ENCODE measurements at places on chromosomes 1 and 21.

DNA sequence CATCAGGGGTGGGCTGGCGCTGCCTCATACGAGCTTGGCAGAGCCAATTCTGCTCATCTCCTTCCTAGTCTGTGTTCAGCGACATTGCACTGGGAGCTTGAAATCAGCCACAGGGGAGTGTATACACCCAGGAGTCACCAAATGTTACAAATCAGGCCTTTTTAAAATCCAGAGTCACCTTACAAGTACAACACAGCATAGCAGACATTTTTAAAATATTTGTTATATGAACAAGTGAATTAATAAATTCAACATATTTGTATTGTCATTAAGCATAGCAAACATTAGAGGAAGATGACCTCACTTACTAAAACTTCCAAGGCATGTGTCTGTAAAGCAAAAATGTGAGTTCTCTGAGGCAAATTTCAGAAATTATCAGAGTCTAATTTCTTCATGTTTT, 210.0 kb downstream of the HLX start:
- no peak for DNase-seq

GRCh38 chr1:115113766-115114165, 24.5 kb upstream of the TSPAN2 start:
- DNase-seq = no peak

GRCh38 chr1:242828828-242829227, 304.3 kb upstream of the PLD5 start:
- no peak for DNase-seq

DNA sequence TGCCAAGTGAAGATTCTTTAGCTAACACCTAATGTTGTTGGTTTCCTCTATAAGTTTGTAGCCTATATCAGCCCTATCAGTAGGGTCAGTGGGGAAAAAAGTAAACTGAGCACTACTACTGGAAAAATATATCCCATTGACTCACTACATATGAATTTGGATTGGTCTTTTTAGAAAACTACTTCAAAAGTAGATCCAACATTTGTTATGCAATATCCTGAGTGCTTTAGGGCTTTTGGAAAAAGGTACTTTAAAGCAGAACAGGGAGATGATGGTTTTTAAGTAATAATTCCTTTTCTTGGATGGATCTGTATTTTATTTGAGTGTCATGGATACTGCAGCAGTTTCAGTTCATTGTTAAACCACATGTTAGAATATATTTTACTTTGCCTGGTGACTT, 7.1 kb downstream of the C1orf21 start:
- DNase-seq = no peak

DNA sequence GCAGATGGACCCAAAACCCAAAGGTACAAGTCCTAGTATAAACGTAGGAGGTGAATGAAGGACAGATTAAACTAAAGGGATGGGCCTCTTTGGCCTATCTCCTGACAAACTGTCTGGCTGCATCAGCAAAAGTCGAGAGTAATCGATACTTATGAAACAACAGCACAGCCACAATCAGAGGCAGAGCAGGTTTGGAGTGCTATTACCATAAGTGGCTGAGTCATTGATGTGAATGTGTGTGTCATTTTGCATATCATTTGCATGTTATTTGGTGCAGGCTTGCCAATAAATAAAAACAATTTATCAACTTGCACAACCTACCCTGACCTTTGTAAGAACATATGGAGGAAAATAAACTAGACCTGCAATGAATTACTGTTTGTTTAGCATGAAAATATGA, 283.1 kb downstream of the NUF2 start:
- no peak for DNase-seq

- DNase-seq = no peak
These were observed 1548.6 kb upstream of the B3GALT2 start for GRCh38 chr1:194734970-194735369.

- no peak for DNase-seq
These were observed 341.0 kb upstream of the NEGR1 start for GRCh38 chr1:72623299-72623708.

DNA sequence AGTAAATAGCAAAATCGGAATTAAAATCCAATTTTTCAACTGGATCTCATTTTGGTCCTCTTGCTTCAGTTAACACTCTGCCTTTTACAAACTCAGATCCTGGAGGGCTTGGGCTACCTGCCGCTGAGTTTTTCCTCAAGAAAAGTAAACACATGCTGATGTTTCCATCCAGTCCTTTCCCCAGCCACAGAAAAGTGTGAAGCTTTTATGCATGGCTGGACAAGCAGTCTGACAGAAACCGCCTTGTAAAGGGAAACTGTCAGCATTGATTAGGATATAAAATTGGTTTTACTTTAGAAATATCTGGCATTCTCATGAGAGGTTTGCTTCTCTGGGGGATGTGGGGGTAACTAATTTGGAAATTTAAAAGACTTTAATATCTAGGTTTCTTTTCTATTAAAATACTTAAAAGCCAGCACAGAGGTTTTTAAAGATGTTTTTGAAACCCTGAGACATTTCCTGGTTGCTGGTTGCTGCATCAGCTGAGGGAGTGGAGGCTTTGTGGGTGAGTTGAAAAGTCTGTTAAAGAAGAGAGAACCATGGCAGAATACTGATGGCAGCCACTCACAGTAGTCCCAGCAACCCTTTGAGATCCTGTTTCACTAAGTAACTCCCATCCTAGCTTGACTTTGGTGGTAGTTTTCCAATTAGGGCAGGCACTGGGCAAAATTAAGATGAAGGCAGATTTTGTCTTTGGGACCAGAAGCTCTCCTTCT, 238.3 kb downstream of the PAPPA2 start:
- DNase-seq = no peak

- DNase-seq = no peak
These were observed 47.8 kb downstream of the TCP10L start for GRCh38 chr21:32537569-32537881.

DNA sequence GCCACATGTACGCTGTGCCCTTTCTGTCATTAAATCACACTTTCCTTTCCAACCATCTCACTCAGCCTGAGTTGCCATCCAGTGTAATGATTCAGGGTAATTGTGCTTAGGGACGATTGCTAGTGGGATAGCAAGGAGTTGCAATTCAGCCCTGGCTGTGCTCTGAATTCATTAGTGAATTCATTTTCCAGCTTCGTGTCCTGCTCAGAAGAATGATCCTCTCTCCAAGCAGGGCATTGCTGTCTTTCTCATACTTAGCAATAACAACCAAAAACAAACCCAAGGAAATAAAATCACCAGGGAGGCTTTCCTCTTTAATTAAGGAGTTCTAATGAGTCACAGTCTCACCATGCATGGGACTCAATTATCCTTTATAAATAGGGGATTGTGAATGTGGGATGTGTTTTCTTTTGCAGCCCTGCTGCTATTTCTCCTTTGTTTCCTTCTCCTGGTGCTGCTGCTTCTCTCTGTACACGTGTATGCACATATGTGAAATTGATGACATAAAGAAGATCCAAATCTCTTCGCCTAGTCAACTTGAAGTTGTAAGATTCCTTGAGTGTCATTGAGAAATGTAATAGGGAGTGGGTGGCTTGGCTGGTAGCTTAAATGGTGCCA, 167.0 kb downstream of the TSEN15 start:
- DNase-seq = no peak

- DNase-seq = no peak
These were observed 3.5 kb downstream of the NBL1 start for GRCh38 chr1:19647643-19648042.

- DNase-seq = no peak
These were observed 3.3 kb upstream of the GUCA2A start for GRCh38 chr1:42167611-42168390.

DNA sequence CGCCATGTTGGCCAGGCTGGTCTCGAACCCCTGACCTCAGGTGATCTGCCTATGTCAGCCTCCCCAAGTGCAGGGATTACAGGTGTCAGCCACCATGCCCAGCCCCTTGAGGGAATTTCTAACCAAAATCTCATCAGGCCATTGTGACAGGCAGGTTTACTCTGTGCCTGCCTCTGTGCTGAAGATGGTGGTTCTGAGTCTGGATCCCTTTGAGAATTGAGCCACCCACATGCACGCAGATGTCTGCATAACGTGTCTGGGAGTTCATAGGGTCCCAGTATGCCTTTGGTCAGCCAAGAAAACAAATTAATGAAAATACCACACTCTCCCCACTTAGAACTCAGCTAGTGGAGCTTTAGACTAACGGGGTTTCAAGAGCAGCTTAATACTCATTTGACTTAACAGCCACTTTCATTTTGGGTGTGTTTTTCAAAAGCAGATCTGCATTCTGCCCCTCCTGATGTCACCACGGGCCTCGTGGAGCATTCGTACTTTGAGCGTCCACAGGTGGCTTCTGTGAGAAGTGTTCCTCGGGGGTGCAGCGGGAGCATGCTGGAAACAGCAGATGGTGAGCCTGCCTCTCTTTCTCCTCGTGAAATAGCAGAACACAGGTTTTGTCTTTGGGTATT, 45.3 kb downstream of the DIP2A start:
- no peak for DNase-seq
